Stimulated activated CD8-positive, alpha-beta memory T cell treated with anti-CD3 and anti-CD28 coated beads, Interleukin-12 subunit alpha, Interleukin-12 subunit beta, amount 100 ng/mL, for 1 hour (primary cell): ENCODE measurements at places on chromosomes 6 and 20.

- no peak for DNase-seq
These were observed 5.7 kb upstream of the USP49 start for GRCh38 chr6:41900861-41901260.

GRCh38 chr6:24696097-24696496 lies 22.9 kb downstream of the C6orf62 start:
- DNase-seq: no peak

- DNase-seq: no peak
These were observed 34.3 kb upstream of the LAMP5 start for GRCh38 chr20:9480066-9480465.

- DNase-seq: no peak
These were observed 372.6 kb downstream of the UTRN start for GRCh38 chr6:144657691-144658090.

GRCh38 chr20:63923651-63924050 lies 28.7 kb downstream of the DNAJC5 start:
- no peak for DNase-seq

DNA sequence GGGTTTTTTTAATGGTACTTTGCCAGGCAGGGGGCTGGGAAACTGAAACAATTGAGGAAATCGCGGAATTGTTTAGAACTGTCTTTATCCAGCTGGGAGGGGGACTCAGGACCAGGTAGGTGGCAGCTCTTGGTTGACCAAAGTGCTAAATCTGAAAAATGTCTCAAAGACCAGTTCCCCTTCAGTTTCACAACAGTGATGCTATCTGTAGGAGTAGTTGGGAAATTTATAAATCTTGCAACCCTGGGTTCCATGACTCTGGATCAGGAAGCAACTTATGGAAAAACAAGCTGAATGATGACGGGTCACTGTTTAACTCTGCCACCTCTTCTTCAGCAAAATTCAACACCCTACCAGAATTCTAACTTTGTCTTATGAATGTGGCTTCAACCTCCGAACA lies 99.7 kb downstream of the FAM50B start:
- no peak for DNase-seq

DNA sequence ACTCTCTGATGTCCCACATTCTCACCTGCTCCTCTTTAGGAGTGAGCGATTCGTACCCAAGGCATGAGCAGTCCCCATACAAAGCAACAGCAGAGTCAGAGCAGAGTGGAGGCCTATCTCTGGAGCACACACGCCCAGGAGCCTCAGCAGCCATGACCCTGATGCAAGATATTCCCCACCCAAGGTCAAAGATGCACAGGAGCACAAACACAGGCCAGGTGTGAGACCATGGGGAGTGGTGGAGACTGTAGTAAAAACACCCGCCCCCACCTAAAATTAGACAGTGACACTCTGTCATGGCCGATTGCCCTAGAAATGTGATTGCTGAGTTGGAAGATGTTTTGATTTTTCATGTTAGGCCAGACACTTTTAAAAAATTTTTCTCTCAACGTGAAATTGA lies 21.4 kb downstream of the RRBP1 start:
- DNase-seq: no peak

DNA sequence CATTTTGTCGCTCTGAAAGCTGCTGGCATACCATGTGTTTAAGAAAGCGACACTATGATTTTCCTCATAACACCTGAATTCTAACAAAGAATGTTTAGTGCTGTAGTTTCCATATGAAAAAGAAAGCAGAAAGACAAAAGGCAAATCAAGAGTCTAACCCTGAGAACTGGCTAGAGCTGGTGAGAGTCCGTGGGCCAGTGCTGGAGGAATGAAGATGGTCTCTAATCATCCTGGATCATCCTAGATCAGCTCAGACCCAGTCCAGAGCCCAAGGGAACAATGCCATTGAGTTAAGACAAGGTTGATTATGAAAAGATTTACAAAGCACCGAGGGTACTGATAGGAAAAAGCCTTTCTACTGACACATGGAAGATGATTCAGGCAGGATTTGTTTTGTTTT lies 73.0 kb upstream of the MYLIP start:
- DNase-seq: no peak

GRCh38 chr6:49462599-49462926 lies 490 bp downstream of the MMUT start:
- DNase-seq: no peak

DNA sequence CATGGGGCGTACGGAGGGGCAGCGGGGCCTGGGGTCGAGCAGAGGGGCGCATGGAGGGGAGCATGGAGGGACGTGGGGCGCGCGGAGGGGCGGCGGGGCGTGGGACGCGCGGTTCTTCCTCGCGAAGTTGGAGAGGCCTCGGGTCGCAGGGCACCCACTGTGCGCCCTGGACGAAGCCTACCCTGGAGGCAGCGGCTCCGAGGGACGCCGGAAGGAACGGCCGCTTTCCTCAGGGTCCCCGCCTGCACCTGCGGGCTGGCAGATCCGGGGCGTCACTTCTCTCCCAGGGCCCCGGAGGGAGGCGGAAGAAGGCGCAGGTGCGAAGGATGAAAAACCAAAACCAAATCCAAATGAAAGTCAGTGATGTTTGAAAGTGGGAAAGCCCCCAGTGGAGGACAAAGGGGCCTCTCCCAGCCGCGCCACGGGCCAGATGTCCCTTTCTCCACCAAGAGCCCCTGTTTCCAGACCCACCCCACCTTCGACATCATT lies 142.1 kb upstream of the PDE10A start:
- no peak for DNase-seq

DNA sequence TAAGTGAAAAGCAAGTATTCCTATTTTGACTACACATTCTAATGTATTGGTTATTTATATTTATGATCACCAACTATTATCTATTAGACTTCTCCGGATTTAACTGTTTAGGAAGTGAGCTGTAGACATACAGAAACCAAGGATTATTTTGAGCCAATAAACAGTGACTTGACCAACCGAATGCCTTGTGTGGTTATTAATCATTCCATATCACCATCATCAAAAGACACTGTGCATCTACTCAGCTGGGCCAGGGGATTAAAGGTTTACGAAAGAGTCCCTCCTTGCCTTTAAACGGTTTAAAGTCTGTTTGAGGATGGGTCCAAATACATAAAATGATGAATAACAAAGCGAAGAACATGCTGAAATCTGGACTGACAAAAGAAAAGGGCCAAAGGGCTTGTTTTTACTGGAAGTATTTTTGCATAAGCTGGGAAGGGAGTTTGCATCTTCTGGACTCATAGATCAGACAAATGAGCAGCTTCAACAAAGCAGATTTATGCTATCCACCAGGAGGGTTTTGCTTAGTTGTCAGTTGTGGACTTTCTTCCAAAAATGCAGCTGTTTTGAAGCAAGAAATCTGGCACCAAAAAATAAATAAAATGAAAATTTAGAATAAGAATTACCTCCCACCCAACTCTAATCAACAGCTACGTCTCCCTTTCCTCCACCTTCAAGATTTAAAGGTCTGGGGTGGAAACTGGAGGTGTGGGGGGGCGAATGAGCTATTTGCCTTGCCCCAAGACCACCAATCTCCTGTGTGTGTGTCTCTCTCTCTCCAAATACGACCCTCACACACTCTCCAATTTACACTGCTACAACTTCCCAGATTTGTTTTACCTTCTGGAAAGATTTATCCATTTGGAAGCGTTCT lies 33.6 kb upstream of the ID4 start:
- DNase-seq: no peak

GRCh38 chr6:16496210-16496609 lies 257.8 kb downstream of the GMPR start:
- DNase-seq: no peak
